Motor neuron (in vitro differentiated cells): ENCODE measurements at places on chromosomes 16 and 17. TPM values are rescaled to one million over a fixed set of nuclear protein-coding genes. Genes with fewer than 3 reads are reported as not detected.

Gene OR2C1
- 0.38 TPM in 1 of 2 replicates, not detected in the other for total RNA-seq

Gene CDRT15L2
- not detected in 2 replicates for total RNA-seq

Gene KATNB1
- 33.2 and 37.6 TPM in 2 replicates for total RNA-seq

Gene SGSH
- 43.3 and 56.4 TPM in 2 replicates for total RNA-seq

- ATAC-seq, result no peak
These were observed 11.3 kb upstream of the HOXB2 start for GRCh38 chr17:48556229-48556575.

GRCh38 chr17:20315821-20316220, 151.5 kb downstream of the LGALS9B start:
- ATAC-seq, result no peak
